ENCODE measurements at places on chromosomes 11 and 22.
A peak's percentile ranks its signal among the peaks of the same experiment; 100 is the strongest.

GRCh38 chr22:24142831-24143230, 38.5 kb upstream of the SUSD2 start:
- DNase-seq = no peak

- peak; percentile 30 for DNase-seq
Observed at GRCh38 chr11:67576735-67577475, 6.7 kb upstream of the GSTP1 start.

DNA sequence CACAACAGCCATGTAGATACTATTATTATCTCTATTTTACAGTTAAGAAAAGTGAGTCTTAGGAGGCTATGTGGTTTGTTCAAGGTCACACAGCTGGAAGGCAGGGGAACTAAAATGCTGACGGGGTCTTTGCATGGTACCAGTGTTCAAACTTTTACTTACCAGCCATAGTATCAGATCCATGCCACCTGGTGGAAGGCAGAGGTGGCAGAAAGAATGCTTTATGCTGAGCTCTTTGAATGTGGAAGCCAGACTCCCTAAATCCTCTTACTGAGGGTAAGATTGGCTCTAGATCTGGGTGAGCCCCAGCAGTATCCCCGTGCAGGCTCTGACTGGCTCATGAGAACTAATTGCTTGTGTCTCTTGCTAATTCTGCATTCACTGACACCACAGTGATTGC, 54.3 kb upstream of the NAV2 start:
- no peak for DNase-seq

DNA sequence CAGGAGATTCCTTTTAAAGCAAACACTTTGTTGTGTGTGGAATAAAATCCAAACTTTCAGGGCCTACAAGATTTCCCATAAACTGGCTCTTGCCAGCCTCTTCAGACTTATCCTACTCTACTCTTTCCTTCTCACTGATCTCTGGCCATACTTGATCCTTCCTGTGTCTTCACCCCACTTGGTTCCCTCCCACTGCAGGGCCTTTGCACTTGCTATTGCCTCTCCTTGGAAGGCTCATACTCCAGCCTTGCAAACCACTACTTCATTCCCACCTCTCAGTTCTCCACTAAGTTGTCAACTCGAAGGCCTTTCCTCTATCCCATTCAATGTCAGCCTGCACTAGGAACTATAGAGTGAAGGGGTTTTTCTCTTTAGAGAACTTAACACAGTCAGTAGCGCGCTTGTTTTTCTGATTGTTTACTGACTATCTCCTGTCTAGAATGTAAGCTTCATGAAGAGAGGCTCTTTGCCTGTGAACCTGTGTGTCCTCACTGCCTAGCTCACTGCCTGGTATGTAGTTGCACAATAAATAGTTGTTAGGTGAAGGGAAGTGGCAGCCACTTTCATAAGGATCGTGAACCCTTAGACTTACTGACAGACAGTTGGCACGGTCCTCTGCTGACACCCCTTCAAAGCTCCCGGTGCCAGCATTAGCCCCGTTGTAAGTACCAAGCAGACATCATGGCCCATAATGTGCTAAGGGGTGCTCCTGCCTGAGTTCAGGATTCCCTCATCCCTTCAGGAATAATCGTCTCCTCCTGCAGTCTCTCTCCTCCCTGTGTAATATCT, 833 bp upstream of the ME3 start:
- no peak for DNase-seq

DNA sequence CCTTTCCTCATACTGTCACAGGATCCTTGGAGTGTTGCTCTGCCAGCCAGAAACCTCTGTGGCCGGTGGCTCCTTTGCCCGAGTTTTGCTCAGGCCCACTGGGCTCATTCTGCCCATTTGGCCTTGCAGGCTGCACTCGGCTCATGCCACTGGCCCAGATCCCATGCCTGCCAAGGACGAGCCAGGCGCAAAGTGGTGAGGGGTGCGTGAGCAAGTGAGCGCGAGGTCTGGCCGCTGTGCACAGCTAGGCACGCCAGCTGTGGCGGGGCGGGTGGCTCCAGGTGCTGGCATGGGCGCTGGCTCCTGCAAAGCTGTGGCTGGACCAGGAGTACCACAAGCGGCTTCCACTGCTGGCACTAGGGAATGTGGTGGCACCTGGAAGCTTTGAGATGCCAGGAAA, 2.8 kb upstream of the RNF141 start:
- no peak for DNase-seq

DNA sequence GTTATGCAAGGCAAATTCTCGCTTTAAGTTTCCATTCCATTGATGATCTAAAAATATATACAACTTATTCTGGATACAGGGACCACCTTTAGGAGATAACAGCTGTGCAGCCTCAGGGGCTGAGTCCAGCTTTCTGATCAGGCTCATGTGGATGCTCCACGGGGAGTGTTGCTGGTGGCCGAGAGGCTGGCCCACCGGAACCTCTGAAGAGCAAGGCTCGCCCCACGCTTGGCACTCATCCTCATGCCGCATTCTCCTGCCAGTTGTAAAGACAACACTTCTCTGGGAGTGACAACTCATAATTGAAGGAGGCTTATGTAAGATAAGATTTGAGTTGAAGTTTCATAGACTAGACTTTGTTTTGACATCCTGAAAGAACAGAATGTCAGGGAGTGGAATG, 123.5 kb downstream of the MPPED1 start:
- no peak for DNase-seq

DNA sequence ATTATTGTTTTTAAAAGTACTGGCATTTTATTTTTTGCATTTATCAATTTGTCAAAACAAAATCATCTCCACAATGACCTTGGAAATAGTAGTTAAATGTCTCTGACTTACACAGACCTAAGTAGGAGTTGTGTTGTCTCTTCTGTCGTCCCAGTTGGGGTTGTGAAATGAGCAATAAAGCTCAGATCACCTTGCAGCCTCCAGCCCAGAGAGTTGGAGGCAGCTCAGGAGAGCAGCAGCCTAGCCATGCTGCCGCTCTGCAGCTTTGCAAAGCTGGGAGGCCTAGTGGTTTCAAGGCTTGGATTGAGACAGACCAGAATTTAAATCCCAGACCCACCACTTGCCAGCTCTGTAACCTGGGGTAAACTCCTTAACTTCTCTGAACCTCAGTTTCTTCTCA, 65.2 kb upstream of the CRYBB3 start:
- DNase-seq = no peak

DNA sequence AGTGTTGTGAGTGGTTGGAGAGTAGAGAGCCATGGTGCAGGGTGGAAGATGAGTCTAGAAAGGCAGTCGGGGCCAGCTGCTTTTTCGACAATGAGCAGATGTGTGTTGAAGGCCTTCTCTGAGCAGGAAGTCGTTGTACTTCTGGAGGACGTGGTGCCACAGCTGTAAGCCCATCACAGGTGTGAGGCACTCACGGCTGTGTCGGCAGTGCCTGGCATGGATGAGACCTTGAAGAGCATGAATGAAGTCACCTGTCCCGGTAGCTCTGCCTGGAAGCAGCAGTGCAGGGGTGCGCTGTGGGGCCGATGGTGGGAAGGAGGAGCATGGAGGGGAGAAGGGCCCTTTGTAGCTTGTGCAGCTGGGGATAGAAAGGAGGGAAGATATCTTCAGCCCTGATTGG, 165.2 kb downstream of the PKNOX2 start:
- DNase-seq = no peak

DNA sequence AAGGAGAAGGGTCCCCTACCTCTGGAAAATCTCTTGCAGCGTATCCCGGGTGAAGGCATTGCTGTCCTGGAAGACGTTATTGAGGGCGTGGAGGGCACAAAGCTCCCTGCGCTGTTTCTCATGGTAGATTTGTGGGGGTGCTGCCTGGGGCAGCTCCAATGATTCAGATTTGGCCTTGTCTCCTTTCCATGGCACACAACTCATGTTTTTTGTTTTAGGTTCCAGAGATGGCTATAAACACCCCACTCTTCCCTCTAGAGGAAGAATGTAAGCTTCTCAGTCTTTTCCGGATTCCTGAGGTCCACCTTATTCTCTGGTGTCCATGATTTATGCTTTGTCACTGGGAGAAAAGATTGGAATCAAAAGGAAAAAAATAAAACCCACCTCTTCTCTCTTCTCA, 959 bp downstream of the JOSD1 start:
- DNase-seq = no peak

DNA sequence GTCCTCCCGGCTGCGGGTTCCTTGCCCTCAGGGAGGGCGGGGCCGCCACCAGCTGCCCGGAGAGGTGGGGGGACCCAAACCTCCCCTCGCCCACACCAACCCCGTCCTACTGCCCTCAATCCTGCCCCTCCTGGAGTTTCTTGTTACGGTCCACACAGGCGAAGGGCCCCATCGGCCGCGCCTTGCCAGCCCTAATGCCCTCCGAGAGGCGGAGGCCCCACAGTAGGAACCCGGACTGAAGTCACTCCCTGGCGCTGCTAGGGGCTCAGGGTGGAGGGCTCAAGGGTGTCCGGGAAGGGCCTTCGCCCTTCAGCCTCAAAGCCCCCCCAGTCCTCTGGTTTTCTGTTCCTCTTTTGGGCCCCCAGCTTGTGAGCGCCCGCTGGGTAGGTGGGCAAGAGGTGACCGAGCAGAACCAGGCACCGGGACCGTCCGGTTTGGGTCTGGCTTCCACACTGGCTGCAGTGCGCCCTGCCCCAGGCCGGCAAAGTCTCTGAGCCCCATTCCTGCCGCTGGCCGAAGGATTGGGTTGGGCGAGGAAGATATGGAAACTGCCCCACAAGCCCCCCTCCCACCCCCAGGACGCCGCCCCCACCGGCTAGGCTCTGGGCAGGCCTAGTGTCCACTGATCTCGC, 24.5 kb downstream of the DUSP8 start:
- no peak for DNase-seq

GRCh38 chr11:60984636-60985035, 13.2 kb downstream of the CD6 start:
- no peak for DNase-seq

- no peak for DNase-seq
Observed at GRCh38 chr11:92681586-92681985, 287.9 kb upstream of the MTNR1B start.

DNA sequence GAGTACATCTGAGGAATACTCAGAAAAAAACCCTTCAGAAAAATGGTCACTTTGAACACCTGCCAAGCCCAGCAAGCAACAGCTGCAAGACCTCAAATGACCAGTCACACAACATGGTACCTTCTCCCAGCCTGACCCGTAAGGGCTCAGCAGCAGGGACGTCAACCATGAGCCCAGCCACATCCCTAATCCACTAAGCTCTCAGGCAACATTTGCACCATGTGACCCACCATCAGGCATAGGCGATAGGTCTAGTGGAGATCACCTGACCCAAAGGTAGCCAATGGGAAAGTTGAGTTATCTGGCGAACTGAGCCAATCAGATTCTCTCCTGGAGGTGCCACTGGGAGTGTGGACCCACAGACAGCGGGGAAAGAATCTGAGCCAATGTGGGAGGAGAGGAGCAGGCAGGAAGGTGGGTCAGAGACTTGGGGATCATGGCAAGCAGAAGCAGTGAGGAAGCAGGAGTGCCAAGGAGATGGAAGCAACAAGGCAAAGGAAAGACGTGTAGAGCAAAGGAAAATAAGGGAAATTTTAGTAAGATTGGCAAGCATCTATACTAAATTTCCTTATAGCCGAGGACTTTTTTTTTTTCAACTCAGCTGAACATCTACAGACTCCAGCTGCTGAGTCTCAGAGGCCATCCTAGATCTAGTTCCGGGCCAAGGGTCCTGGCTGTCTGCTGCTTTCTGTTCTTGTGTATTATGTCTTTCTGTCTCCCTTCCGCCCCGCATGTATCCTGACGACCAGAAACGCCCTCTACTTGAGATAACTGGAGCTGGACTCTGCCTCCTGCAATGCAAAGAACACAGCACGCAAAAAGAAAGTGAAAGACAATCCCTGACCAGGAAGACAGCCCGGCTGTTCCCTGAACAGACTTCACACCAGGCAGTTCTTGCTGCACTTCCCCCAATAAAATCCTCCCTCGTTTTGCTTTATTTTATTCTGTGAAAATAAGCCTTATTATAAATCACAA, 11.0 kb upstream of the PLAAT2 start:
- DNase-seq = peak; percentile 92

- no peak for DNase-seq
Observed at GRCh38 chr11:106925245-106925644, 93.0 kb downstream of the GUCY1A2 start.
